ENCODE measurements at places on chromosomes 2 and 18. TPM values are rescaled to one million over a fixed set of nuclear protein-coding genes. Genes with fewer than 3 reads are reported as not detected.

The CHST10 gene
- 5.6 TPM for total RNA-seq

The AKAIN1 gene
- total RNA-seq, result not detected

The STAM2 gene
- 27.5 TPM for total RNA-seq

The HOXD8 gene
- 10.3 TPM for total RNA-seq

The RAB6D gene
- not detected for total RNA-seq

The PROC gene
- not detected for total RNA-seq

The SCN2A gene
- 1.2 TPM for total RNA-seq

The RPL31 gene
- 1,122 TPM for total RNA-seq

The ASTL gene
- not detected for total RNA-seq

The SESTD1 gene
- total RNA-seq, result 23.3 TPM

The GRP gene
- total RNA-seq, result not detected

The USP37 gene
- total RNA-seq, result 23.3 TPM

The SCRN3 gene
- total RNA-seq, result 15.7 TPM

The ZBTB7C gene
- total RNA-seq, result 40.5 TPM

The UGT1A3 gene
- not detected for total RNA-seq

The RASGRP3 gene
- 4.2 TPM for total RNA-seq
